ENCODE measurements at places on chromosomes 7 and 10. TPM values are rescaled to one million over a fixed set of nuclear protein-coding genes. Genes with fewer than 3 reads are reported as not detected.

Gene BMPR1A
- 129 TPM for total RNA-seq

Gene ADAMTS14
- 2.3 TPM for total RNA-seq

Gene CCL26
- total RNA-seq: 14.8 TPM

Gene NEURL1
- 0.73 TPM for total RNA-seq

Gene ACTL6B
- total RNA-seq: 2.1 TPM

Gene GALNT17
- total RNA-seq: 47.0 TPM

DNA sequence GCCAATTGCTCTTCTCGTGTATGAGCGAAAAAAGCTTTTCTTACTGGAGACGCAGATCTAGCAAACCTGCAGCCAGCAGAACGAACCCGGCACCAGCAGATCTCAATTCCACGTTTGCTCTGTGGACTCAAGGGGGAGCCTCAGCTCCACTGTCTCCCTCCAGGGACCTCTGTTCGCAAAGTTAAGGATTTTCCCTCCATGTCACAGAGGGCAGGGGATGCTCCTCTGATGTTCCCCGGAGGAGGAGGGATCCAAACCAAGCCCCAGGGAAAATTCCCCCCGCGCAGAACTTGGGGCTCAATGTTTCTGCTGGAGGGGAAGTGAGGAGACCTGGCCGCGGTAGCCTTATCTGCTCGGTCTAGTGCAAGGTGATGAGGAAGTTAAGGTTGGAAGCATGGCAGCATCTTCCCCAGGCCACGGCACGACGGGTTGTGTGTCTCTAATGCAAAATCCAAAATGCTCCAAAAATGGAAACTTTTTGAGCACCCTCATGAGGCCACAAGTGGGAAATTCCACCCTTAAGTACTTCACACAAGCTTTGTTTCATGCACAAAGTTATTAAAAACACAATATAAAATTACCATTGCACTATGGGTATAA, 9.0 kb downstream of the IQCE start:
- DNase-seq: peak; percentile 71

DNA sequence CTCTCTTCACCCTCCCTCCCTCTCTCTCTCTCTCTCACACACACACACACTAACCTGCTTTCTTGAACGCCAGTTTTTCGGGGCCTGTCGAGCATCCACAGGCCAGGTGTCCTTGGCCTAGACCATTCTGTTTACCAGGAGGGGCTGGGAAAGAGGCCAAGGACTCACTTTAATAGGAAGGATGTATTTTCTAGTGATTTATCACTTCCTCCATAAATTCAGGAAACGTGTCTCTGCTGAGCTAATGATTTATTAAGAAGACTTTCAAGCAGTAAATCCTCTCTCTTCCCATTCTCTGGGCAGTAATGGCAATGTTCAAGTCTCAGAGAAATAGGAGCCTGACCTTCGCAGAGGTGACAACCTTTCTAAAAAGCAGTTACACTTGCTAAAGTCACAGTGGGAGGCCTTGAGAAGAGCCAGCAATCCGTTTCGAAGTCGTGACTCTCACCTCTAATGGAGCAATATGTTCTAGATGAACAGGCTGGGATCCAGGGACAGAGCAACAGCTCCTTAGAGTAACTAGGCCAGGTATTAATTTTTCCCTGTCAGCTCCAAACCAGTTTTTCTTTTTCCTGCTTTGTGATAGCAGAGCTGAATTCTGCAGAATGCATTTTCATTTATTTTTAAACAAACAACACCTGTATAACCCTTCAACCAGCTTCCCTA, 1357.5 kb upstream of the SORCS1 start:
- DNase-seq: no peak

GRCh38 chr7:44958645-44959344, 20.0 kb downstream of the MYO1G start:
- DNase-seq: no peak

DNA sequence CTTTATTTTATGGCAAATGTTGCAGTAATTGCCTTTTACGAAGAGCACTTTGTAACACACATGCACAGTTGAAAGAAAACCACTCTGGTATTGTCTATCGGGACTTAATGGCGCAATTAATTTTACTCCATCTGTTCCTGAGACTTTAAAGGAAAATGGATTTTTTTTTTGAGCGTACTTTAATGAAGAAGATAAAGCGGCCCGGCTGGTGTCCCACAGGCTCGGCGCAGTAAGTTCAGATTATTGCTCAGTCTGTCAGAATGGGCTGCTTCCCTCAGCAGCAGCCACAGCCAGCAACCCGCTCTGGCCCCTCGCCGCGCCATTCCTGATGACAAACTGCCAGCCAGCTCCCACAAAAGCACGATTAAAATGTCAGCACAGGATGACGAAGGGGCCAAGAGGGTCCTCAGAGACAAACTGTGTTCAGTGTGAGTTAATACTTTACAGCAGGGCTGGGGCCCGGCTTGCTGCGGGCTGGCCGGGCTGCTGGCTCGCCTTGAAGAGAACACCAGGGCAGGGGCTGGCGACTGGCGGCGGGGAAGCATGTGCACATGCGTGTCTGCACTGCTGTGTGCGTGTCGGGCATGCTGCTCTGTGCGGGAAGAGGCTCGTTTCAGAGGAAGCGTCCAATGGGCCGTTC, 501.0 kb upstream of the GALNT17 start:
- DNase-seq: no peak

GRCh38 chr7:77989981-77990566, 191.5 kb downstream of the PHTF2 start:
- peak; percentile 81 for DNase-seq

DNA sequence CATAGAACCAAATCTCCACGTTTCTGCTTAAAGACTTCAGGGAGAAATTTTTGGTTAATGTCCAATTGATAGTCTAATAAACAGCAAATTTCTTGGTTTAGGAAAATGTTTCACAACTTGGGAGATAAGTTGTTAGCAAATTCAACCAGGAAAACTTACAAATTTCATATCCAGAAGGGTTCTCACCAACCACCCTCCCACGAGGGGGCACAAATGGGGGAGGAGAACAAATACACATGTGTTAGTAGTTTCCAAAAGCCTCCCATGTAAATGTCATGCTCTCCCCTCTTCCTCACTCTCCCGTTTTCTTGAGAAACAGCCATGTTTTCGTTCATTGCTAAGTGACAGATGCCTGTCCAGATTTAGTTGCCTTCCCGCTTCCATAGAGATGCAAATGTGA, 10.5 kb downstream of the DOCK4 start:
- no peak for DNase-seq
